ENCODE measurements at places on chromosomes 12 and 14.
A peak's percentile ranks its signal among the peaks of the same experiment; 100 is the strongest.

DNA sequence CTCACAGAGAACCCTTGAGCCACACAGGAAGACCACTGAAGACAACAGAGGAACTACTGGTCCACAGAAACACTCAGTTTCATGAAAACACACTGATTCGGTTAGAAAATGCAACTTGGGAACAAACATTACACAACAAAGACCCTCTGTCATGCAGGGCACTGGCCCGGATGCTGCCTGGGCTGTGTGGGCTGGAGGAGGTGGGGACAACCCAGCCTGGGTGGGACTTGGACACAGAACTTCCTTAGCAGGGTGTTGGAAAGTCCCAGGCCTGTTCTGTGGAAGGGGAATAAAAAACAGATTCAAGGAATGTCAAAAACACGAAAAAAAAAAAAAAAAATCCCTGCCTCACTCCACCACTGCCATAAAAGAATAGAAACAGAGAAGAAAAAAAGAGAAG is 181.0 kb downstream of the MON2 start:
- DNase-seq: no peak

GRCh38 chr14:23300687-23301223 is 1.9 kb downstream of the PPP1R3E start:
- DNase-seq: no peak

DNA sequence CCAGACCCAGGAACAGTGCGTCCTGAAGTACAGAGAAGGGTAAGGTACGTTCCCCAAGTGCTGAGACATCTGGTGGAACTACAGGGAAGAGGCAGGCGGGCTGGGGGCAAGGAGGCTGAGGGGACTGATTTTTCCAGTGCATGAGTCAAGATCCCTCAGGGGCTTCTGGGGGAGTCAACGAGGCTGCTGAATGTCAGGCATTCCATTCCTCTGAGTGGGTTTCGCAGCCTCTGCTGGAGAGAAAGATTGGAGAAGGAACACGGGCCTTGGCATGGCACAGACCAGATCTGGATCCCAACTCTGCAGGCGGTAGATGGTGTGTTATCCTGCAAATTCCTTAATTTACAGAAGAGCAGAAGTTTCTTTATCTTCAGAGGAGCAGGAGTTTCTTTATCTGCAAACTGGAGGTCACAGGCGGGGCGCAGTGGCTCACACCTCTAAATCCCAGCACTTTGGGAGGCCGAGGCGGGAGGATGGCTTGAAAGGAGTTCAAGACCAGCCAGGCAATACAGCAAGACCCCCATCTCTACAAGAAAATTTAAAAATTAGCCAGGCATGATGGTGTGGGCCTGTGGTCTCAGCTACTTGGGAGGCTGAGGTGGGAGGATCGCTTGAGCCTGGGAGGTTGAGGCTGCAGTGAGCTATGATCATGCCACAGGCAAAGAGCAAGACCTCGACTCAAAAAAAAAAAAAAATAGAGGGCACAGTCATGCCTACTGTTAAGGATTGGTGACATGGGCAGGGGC is 132.6 kb upstream of the MAP1LC3B2 start:
- DNase-seq: peak; percentile 99

DNA sequence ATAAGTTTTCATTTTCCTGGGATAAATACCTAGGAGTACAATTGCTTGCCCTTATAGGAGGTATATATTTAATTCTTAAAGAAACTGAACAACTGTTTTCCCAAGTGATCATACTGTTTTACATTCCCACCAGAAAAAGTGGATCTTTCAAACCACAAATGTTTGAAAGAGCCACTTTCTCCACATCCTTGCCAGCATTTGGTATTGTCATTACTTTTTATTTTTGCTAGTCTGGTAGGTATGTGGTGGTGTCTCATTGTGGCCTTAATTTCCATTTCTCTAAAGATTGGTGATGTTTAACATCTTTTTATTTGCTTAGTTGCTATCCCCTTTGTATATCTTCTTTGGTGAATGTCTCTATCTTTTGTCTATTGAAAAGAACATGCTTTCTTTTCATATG is 50.6 kb downstream of the CCDC91 start:
- no peak for DNase-seq

- DNase-seq: peak; percentile 63
These were observed 16.0 kb upstream of the CDK17 start for GRCh38 chr12:96416033-96416799.

DNA sequence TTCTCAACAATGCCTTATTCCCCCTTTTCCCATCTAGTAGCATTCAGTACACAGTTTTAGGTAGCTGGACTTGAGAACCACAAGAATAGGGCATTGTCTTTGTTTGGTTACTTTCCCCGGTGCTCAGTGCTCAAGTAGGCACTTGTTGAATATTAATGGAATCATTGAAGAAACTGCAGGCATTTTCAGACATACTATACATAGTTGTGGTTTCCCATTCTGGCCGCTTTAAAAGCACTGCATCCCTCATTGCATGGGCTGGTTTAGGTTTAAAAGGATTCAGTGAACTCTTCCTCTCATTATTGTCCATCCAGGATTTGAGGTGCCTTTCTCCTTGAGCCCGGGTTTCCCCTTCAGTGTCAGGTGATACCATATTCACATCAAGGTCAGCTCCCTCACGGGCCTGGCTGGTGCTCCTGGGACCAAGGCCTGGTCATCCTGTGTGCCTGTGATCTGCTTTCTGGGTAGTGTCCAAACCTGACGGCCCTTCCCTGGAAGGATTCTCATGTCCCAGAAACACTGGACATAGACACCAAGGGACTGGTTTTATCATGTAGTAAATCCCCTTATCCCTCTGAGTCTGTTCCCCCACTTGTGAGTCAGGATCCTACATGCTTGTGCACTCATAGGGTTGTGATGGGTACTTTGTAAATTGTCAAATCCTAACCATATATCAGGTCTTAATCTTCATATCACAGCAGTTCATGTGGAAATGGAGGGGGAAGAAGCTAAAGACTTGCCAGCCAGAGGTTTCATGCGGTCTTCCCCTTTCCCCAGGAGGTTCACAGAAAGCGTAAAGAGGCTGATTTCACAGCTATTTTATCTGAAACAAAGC is 7.4 kb downstream of the TCP11L2 start:
- peak; percentile 57 for DNase-seq

DNA sequence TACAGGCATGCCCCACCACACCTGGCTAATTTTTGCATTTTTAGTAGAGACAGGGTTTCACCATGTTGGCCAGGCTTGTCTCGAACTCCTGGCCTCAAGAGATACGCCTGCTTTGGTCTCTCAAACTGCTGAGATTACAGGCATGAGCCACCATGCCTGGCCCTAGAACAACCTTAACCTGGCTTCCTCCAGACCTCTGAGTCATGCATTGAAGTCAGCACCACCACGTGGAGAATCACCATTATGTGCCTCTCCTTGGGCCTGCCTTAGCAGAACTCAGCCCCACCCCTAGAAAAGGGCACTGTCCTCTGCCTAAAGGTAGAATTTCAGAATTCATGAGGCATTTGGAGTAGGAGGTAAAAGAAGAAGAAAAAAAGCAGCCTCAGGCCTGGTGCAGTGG is 49.0 kb downstream of the LIMA1 start:
- DNase-seq: no peak

DNA sequence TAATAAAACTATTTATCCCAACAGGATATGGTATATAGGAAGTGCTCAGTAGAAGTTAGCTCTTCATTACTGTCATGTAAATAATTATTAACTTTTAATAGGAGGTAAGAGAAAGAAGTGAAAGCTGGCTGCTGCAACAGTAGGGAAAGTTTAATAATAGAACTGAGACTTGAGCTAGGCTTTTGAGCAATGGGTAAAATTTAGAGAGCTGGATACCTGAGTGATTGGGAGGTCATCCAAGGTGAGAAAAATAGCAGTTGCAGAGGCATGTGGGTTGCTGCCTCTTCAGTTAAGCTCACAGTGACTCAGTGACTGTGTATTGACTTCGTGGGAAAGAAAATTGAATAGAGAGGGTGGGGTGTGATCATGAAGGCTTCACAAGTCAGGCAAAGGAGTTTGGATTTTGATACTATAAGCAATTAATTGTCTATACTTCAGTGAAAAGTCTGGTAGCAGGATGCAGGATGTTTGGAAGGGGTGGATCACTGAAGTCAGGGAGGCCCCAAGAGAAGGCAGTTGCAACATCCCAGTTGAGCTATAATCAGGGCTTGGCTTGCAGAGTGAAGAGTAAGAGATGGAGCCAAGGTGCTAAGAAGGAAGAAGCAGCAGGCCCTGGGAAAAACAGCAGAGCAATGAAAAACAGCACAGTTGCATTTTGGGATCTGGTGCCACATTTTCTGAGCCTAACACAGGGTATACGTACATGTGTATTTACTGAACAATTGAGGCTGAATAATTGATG is 172.0 kb upstream of the FRMD6 start:
- DNase-seq: no peak

DNA sequence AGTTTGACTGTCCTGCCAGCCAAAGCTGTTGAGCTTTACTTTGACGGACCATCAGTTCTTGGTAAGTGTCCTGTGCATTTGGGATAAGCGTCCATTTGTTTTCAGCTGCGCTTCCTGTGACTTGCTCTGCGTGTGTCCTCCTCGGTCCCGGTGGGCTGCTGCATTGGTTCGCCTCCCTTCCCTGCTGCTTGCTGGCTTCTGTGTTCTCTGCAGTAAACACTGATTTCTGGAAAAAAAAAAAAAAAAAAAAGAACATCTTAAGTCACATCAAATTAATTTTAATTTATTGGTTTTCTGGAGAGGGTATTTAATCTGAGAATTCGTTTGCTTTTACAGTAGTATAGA is 264.1 kb downstream of the SEC23A start:
- DNase-seq: no peak

- DNase-seq: no peak
These were observed 18.3 kb downstream of the SLC38A2 start for GRCh38 chr12:46354111-46354801.

GRCh38 chr14:58171090-58171489 is 19.1 kb upstream of the ARMH4 start:
- peak; percentile 76 for DNase-seq

DNA sequence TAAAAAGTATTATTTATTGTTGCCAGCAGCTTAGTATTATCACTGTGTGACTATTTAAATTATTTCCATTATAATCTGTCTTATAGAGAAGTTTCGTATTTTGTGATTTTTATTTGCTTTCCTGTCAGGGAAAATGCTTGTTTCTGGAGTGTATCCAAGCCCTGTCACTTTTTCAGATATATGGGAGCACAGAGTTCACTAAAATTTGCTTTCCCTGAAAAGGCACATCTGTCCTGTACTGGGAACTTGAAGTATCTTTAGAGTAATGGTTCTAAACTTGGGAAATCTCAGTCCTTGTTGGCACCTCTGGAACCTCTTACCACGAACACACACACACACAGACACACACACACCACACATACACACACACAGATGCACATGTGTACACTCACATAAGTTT is 39.3 kb upstream of the SSTR1 start:
- no peak for DNase-seq

DNA sequence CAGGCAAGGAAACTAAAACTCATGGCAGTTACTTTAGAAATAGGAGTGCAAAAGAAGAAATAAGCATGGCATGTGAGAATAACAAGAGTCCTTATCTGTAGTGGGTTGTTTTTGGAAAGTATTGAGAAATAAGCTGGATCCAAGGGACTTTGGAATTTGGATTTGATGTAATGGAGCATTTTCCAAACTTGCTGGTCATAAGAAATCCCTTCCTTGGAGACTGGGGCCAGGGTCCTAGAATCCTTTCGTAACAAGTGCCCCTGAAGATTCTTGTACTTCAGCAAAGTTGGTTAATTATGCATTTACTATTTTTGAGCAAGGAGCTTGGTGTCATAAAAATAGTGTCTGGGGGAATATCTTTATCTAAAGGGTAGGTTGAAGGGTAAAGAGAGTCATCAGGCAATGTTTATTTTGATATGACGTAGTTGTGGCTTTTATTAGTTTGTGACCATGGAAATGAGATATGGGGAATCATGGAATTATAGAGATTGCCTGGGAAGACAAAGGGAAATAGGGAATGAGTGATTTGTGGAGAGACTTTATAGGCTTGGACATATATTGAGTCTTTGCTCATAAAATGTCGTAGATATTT is 53.9 kb downstream of the WNK1 start:
- no peak for DNase-seq

DNA sequence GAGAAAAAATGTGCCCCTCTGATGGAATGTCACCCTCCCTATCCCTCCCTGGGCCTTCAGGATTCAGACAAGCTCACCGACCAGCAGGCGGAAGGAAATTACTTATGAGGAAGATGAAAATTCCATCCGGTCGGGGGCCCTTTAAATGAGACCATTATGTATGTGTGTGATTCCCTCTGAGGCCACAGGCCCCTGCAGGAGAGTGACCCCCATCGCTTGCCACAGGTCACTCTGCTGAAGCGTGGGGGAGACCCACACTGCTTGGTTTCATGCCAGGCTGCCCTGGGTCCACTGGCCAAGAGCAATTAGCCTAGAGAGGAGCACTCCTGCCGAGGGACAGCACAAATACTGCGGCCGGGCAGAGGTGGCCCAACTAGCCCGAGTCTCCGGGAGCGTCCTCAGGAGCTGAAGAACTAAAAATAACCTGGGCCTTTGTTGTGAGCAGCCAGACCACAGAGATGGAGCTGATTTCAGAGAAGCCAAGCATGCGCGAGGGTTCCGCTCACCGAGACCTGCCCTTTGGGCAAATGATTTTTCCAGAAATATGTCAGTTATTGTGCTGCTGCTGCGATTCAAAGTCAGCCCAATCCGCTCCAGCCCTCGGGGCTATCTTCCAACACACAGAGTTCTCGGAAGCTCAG is 276.4 kb downstream of the DPF3 start:
- DNase-seq: peak; percentile 83

DNA sequence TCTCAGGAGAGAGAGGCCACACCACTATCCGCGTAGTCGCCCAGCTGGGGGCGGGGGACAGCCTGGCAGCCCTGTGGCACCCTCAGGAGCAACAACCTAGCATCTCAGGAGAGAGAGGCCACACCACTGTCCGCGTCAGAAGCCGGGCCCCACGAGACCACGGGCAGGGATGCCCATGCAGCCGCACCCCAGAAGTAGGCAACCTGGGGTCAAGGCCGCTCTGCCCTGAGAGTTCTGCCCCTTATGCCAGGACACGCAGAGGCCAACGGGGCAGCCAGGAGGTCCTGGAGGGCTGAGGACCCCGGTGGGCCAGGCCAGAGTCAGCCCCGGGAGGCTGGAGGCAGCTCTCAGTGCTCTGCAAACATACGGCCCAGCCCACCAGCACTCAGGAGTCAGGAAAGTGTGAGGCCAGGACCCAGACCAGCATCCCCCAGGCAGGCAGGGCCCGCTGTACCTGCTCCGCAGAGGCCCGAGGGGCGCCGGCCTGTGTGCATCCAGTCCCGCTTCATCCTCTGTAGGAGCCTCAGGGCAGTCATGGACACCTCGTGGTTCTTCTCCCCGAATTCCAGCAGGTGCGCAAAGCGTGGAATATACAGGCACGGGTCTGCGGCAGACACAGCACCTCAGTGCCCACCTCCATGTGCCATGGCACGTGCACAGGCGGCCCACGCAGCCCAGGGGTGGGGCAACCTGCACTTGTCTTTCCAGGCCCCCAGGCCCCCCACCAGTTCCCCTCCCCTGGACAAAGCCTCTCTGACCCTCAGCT is 7.3 kb upstream of the BTBD6 start:
- no peak for DNase-seq

DNA sequence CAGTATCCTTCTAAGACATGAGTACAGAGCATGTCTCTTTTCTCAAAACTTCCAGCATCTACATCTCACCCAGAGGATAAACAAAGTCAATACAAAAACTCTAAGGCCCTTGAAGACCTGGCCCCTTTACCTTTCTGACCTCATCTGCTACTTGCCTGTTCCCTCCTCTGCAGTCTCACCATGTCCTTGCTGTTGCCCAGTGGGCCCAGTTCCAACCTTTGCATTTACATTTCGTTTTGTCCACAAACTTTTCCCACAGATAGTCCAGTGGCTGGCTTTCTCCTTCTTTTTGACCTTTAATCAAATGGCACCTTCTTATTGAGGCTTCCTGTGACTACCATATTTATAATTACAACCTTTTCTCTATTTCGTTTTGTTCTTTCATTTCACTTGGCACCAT is 1.6 kb downstream of the IRAK4 start:
- no peak for DNase-seq
